ENCODE measurements at places on chromosomes 13 and 19.
A peak's percentile ranks its signal among the peaks of the same experiment; 100 is the strongest.

- DNase-seq = no peak
Measured at GRCh38 chr13:23512762-23513395, 57.3 kb upstream of the TNFRSF19 start.

GRCh38 chr19:6086068-6086788 lies 24.1 kb downstream of the RFX2 start:
- no peak for DNase-seq

DNA sequence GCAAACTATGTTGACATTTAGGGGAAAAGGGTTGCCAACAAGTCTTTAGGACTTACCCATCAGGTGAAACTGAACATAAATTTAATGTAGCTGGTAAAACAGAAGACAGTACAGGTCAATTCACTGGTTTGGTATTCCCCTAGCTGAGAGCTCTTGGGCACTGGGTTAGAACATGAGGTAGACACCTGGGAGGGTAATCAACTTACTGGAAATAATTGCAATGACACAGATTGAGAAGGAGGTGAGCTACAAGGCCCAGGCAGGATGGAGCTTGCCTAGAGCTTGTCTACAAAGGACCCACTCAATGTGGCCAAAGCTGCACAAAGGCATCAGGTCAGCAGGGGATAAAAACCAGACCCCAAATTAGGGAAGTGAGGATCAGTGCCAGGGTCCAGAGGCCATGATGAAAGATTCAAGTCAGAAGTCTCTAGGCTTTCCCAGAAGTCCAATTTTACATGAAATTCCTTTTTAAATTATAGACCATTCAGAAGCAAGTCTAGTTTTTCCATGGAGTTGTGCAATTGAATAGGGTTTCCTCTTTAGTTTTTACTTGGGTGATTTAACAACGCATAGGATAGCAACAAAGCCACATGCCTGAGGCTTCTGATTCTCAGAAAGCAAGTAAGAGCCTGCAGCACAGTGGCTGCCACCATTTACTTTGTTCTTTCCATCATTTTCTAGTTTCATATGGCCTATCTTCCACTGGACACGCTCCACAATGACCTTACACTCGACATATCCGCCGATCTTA lies 194.0 kb downstream of the NDFIP2 start:
- DNase-seq = no peak

- no peak for DNase-seq
Measured at GRCh38 chr13:30303269-30303668, 4.1 kb downstream of the KATNAL1 start.

DNA sequence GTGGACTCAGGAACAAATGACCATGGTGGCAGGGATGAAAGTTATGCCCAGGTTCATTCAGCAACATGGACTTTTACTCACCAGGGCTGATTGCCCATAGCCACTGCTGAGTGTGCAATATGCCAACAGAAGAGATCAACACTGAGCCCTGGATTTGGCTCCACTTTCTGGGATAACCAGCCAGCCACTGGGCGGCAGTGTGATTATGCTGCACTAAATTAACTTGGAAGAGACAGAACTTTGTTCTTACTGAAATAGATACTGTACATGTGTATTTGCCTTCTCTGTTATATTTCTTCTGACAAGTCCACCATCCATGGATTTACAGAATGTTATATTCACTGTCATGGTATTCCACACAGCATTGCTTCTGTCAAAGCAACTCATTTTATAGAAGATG lies 257.4 kb downstream of the TDRD3 start:
- DNase-seq = no peak

DNA sequence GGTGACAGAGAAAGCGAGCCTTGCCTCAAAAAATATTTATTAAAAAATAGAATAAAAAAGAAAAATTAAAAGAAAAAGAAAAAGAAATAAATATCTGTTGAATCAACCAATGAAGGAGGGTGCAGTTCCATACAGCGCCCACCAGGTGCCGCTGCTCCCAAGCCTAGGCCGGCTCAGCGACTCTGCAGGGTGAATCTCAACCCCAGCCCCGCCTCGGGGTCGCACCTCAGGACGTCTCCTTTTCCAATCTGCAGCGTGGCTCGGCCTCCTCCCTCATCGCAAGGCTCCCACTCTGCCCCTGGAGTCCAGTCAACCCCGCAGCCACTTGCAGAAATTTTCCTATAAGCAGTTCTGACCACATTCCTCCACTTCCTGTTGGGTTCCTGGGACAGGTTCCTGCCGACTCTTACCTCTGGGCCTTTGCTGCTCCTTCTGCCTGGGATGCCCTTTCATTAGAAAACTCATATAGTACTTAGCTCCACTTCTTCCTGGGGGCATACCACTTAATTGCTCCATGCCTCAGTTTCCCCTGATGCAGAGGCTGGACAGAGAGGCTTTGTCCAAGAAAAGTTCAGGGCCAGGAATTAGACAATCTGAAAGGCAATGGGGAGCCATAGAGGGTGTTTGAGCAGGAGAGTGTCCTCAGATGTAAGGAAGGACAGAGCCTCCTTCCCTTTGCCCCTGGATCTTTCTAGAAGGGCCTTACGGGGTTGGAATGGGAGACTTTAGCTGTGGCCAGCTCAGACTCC lies 24.3 kb downstream of the NFILZ start:
- DNase-seq = peak; percentile 9

GRCh38 chr13:50464349-50465251 lies 378.9 kb downstream of the DLEU7 start:
- DNase-seq = no peak

- DNase-seq = no peak
Measured at GRCh38 chr19:39740395-39740794, 2.6 kb upstream of the CLC start.

DNA sequence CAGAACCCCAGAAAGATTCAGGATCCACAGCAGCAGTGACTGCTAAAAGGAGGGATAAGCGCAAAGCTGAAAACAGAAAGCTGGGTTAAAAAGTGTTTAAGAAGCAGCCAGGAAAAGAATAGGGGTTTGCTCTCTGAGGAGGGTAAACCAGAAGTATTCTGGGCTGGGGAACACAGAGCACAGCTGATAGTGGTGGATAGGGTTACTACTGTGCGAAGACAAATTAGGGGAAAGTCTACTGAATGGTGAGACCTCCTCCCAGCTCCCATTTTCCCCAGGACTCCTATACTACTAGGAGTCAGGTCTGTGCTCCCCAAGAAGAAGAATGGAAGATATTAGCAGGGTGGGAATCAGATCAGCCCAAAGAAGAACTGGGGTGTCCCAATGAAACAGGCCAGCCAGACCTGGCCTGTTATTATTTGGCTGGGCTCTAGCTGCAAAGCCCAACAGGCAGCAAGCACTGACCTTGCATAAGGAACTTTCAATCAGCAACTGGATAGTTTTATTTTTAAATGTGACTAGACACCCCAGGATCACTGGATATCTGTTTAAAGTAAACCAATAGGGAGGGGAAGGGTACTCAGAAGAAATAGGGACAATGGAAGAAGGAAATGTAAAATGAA lies 43.5 kb upstream of the SERTM1 start:
- no peak for DNase-seq

- peak; percentile 36 for DNase-seq
Measured at GRCh38 chr13:36417331-36417730, 15.0 kb upstream of the CCNA1 start.

- no peak for DNase-seq
Measured at GRCh38 chr19:6540918-6541689, 10.3 kb downstream of the TNFSF9 start.

DNA sequence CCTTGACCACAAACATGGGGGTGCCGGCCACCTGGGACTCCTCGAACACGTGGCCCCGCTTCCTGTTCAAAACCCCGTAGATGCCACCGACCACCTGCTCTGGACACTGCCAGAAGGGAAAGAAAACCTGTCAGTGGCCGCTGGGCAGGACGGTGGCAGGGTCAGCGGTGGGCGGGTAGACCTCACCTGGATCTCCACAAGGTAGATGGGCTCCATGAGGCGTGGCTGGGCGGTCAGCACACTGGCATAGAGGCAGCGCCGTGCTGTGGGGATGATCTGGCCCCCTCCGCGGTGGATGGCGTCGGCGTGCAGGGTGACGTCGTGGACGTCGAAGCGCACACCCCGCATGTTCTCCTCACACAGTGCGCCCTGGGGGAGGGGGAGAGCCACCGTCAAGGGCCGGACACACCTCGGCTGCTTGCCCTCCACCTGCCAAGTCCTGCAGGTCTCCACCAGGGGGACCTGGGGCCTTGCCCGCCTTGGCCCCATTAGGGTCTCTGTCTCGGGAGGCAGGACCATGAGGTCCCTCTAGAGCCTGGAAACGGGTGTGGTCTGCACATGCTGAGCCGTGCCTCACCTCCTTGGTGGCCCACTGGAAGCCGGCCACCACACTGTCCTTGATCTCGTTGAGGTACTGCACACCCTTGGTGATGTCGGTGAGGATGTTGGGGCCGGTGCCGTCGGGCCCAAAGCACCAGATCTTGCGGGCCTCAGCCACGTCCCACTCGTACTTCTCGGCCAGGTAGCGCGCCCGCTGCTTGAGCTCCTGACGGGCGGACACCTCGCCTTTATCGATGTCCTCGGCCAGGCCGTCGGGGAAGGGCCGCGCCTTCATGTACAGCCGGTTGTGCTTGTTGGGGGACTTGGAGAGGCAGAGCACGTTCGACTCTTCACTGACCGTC lies 6.6 kb upstream of the DAPK3 start:
- no peak for DNase-seq

DNA sequence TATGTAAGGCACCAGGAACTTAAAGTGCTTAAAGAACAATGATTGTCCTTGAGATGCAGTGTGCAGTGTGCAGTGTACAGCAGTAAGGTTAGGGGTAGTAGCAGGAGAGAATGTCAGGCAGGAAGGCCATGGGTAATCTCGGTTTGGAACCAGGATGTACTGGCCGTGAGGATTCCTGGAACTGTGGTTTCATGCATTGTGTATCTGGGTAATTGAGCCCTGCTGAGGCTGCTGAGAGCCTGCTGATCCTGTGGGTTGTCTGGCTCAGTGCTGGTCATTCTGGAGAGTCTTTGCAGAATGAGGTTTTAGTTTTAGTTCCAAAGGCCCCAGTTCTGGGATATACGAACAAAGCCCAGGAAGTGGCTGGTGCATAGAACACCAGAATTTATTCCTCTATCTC lies 71.0 kb downstream of the ZNF568 start:
- no peak for DNase-seq

DNA sequence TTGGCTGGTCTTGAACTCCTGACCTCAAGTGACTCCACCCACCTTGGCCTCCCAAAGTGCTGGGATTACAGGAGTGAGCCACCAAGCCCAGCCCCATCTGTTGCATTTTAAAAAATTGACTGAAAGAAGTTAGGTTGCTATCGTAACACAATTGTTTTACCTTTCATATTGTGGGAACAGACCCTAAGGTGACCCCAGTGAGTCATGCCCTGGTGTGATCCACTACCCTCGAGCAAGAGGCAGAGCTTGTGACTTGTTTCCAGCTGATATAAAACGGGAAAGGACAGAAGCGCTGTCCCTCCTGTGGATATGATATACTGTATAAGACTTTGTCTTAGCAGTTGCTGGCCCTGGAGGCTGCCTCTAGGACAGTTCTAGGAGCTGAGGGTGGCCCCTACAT lies 308.6 kb downstream of the HS6ST3 start:
- DNase-seq = no peak

- peak; percentile 64 for DNase-seq
Measured at GRCh38 chr13:46551410-46552302, 1.3 kb upstream of the LRCH1 start.

DNA sequence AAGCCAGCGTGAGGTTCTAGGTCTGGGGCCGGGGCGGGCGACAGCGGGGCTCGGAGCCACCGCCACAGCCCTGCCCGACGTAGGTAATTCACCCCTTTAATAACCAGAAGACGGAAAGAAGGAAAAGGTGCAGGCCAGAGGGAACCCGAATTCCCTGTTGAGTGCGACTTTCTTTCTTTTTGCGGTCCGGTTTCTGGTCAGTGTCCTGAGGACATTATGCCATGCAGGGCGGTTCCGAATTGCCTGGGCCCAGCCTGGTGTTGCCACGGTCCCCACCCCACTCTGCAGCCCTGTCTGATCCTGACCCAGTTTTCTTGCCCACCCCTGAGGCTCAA lies 18.4 kb upstream of the TFDP1 start:
- no peak for DNase-seq

DNA sequence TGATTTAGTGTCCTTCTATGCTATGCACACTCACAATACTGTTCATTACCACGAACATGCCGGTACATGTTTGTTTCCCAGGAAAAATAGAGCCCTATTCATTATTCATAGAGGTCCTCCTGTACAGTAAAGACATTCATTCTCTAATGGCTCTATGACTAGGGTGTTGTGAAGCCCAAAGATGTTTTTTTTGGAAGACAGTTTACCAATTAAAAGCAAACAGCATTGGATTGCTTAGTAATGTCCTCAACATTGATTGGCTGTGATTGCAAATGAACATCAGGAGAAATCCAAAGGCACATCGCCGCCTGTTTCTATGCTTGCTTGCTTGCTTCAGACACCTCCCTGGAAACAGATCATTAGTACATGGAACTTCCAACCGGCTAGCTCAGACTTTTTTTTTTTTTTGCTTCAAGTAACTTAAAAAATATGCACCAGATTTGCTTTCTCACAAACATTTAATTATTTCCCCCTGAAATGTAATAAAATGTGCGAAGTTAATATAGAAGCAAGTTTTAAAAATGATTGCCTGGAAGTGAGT lies 8.8 kb upstream of the GPC6 start:
- DNase-seq = no peak

DNA sequence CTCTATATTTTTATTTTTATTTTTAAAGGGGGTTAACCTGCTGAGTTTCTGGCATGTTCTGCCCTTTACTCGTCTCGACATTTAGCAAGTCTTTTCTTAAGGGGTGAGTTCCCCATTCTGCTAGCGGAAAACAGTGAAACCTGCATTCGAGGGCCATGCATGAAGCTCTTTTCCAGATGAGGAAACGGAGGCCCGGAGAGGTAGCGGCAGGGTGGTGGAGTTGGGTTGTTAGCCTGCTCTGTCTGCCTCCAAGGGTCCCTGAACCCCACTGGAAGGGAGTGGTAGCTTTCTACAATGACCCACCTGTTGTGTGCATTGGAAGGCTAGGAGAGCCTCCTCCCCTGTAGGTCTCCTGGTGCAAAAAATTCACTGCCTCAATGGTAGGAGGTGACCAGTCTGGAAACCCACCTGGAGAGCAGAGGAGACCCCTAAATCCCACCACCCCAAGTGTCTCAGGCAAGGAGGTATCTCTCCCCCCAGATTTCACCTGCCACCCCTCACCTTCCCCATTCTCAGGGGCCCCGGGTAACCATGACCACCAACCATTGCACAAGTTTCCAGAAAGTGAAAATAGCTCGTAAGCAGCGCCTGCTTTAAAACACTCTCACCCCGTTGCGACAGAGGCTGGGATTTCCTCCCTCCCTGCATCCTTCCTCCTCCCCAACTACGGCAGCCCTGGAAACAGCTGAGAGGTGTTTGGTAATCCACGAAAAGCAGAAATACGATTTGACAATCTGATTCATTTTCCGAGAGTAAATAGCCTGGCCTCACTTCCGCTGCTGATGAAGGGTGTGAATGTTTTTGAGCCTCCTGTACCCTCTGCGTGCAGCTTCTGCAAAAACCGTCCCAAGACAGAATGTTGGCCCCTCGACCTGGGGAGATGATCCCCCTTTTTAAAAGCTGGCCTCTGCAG lies 3.5 kb downstream of the KLF2 start:
- peak; percentile 97 for DNase-seq

GRCh38 chr19:29121684-29122083 lies 91.3 kb downstream of the UQCRFS1 start:
- no peak for DNase-seq
